NCI-H2227 treated with DMSO at 0.1 percent for 48 hours (cell line): ENCODE measurements at places on chromosomes 3 and 15.

- no peak for DNase-seq
Observed at GRCh38 chr3:145133281-145133680, 1027.7 kb downstream of the PLOD2 start.

DNA sequence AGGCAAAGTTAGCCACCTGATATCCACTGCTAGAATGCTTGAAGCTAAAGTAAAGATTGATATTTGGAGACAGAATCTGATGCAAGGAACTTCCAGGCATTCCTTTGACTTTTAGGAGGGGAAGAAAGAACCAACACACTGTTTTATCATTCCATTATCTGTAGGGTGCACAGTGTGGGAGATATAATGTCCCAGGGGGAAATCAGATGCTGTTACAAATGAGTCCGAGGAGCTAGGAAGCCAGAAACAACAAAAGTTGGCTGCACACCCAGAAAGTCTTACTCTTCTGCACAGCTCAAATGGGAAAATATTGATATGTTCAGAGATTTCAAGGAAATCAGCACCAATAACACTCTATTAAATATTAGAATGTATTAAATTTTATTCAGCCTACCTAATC is 113.6 kb upstream of the ROBO1 start:
- DNase-seq: no peak

GRCh38 chr3:66572938-66573710 is 72.3 kb upstream of the LRIG1 start:
- no peak for DNase-seq

DNA sequence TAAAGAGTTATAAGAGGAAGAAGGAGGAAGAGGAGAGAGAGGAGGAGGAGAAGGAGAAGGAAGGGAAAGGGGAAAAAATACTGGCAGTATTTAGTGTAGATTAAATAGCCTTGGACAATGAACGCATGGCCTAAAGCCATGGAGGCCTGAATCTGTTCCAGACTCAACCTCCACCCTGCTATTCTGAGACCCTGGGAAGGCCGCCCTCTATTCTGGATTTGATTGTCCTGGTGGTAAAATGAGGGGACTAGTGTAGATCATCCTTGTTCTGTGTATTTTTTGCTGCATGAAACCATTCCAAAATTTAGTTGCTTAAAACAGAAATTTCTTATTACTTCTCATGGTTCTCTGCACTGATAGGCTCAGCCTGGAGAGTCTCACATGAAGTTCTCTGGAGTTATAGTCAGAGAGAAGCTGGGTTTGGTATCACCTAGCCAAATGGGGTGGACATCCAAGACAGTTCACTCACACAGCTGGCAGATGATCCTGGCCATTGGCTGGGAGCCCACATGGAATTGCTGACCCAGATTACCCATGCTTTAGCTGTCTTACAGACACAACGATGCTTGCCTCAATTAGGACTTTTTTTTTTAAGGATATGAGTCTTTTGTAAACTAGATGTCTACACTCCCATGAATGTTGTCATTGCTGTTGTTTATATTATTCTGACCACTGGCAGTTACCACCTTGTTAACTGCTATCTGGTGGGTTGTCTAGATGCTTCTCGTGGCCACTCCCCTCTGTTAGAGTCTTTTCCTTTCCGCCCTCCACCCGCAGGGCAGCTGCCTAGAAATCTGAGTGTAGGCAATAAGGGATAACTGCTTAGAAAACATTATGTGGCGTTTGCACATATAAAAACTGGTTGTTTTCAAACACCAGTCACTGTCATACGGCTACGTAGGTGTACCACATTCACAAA is 149.9 kb downstream of the SST start:
- DNase-seq: no peak

- DNase-seq: no peak
Observed at GRCh38 chr15:78992416-78993256, 47.8 kb upstream of the CTSH start.

GRCh38 chr15:79184465-79184892 is 93.9 kb upstream of the RASGRF1 start:
- peak; percentile 46 for DNase-seq

DNA sequence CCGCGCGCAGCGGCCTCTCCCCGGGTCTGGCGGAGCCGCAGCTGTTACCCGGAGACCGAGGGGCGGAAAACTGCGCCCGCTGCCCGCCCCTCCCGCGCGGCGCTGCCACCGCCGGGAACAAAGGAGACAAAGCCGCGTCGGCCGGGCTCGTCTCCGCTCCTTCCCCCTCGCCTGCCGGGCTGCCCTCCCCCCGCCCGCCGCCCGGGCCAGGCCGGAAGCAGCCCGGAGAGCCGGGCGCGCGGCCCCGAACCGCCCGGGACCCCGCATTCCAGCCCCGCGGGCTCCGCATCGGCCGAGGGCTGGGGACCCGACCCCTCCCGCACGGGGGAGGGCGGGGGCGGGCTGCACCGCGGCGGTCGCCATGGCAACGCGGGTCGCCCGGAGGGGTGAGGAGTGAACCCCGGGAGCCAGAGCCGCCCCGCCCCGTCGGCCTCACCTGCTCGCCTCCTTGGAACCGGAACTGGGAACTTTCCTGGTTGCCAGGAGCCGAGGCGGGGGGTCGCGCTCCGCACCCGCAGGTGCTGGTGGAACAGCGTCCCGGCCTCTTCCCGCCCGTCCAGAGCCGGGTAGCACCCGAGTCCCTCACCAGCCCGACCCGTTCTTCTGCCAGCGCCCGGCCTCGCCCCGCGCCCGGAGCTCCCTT is 448 bp downstream of the PLXNB1 start:
- no peak for DNase-seq

- DNase-seq: no peak
Observed at GRCh38 chr3:70011582-70011981, 12.0 kb downstream of the SAMMSON start.

GRCh38 chr3:44478606-44479094 is 1.2 kb upstream of the ZNF445 start:
- no peak for DNase-seq

GRCh38 chr3:108662142-108662738 is 72.7 kb downstream of the DZIP3 start:
- DNase-seq: peak; percentile 51

GRCh38 chr15:77033417-77033728 is 37.5 kb downstream of the TSPAN3 start:
- no peak for DNase-seq

- peak; percentile 12 for DNase-seq
Observed at GRCh38 chr3:5022966-5023776, 43.9 kb downstream of the BHLHE40 start.

- no peak for DNase-seq
Observed at GRCh38 chr3:8743911-8744310, 10.3 kb downstream of the CAV3 start.

- DNase-seq: no peak
Observed at GRCh38 chr15:100109486-100110035, 232.2 kb downstream of the ADAMTS17 start.

DNA sequence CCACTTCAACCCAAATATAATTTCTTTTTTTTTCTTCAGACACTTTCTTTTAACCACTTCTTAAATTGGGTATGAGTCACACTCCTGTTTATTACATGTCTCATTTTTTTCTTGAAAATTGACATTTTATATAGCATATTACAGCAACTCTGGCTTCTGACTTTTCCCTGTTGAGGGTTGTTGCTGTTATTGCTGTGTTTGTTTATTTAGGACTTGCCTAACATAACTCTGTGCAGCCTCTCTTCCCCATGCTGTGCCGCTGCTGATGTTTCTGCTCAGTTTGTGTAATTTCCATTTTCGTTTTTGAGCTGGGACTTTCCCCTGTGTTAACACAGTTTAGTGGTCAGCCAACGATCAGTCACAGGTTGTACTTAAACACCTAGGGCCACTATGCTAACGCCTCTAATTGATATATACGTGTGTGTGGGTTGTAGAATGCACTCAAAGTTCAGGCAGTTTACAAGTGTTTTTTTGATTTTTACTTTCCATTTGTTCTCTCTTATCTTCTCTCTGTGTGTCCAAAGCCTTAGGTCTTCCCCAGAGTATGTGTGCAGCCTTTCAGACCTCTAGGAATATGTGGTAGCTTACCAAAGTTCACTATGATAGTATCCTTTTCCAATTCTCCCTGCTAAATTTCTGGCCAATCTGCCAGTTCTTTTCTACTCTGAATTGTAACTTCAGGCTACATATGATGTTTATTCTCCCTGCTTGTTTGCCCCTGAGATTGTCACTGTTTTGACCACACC is 337.2 kb downstream of the ZBTB20 start:
- no peak for DNase-seq
